ENCODE measurements at places on chromosomes 11 and 22.

DNA sequence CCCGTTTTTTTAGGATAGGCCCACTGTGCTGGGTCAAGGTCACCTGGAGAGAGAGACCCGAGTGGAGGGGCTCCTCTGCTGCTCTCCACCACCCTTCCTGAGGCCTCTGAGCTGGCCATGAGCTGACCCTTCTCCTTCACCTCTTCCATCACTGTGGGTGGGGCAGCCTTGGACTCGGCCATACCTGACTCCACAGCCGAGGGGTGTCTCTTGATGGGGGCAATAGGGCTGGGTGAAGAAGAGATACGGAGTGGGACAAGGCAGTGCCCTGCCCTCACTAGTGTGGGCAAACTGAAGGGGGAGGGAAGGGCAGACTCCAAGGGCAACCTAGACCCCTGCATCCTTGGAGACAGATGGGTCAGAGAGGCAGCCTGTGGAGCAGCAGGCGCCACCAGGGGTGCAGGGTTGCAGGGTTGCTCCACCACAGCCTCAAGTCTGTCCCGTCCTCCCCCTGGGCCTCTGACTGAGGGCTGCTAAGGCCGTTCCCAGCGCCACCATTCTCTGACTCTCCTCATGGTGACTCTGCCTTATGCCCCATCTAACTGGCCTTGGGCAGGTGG, 20.1 kb upstream of the NECTIN1 start:
- no peak for DNase-seq

- peak; percentile 72 for DNase-seq
Measured at GRCh38 chr11:2741006-2741376, 41.2 kb upstream of the KCNQ1OT1 start.

GRCh38 chr22:36587289-36588154, 58.6 kb upstream of the EIF3D start:
- no peak for DNase-seq

DNA sequence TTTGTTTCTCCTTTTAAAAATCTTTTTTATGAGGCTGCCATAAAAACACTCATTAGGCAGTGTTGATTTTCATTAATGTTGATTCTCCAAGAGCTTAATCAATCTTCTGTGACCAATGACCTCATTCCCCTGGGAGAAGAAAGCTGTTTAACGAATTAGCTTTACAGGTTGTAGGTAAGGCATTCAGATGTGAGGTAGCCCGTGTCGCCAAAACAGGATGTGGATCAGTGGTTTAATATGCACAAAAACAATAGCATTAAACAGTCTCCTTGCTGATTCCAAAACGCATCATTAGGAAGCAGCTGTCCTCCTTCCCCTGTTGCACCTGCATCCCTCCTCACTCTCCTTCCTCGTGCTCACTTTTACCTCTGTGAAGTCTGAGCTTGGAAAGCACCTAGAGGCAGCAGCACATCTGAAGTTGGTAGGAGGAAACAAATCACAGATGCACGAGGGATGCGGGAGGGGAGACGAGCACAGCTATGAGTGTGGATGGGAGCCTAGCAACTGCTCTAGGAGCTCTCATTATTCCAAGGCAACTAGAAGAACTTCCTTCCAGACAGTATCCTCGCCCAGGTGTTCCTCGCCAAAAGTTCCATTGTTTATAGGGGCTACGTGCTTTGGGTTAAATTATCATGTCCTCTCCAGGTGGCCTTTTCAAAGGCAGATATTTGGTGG, 179.4 kb upstream of the SNX19 start:
- no peak for DNase-seq
